ENCODE measurements at places on chromosomes 6 and 20.

DNA sequence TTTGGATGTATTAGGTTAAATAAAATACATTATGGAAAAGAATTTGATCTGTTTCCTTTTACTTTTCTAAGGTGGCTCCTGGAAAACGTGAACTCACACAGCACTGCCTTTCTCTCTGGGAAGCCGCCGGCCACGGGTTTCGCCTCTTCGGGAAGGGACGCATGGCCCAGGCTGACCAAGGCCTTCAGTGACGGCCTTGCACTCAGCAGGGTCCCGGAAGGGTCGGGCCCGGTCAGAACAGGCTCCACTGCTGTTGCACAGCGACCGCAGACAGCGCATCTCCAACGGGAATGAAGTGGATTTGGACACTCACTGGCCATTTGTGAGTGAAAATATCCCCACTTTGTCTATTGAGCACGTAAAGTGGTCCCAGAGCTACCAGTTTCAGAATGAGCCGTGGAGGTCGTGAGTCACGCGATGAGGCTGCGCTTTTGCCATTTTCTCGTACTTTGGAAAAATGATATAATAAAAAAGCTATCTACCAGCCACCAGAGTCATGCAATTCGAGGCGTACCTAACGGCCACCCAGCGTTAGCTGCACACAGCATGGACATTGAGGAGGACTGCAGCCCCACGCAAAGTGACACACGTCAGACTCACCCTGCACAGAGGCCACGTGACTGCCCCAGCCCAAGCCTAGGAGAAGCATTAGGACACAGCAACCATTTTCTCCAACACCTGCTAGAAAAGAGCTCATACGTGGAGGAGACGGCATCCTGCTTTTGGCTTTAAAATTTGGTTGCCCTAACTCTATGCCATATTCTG is 244.3 kb downstream of the TTLL2 start:
- DNase-seq: no peak

GRCh38 chr20:46826343-46826984 is 68.2 kb upstream of the EYA2 start:
- DNase-seq: no peak

GRCh38 chr6:88472851-88473525 is 306.8 kb upstream of the CNR1 start:
- DNase-seq: no peak

DNA sequence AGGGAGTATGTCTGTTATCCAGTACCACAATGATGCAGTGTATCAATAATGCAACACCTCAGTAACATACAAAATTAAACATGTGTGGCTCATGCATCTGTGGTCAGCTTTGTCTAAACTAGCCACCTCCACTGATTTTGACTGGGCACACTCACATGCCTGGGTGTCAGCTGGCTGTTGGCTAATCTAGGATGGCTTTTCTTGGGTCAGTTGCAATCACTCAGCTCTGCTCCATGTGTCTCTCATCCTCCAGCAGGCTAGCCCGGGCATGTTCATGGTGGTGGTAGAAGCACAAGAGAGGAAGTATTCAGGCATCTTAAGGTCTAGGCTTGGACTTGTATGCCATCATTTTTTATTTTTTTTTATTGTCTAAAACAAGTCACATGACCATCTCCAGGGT is 59.3 kb upstream of the JAG1 start:
- no peak for DNase-seq

GRCh38 chr20:33672426-33673113 is 1.7 kb downstream of the NECAB3 start:
- no peak for DNase-seq

DNA sequence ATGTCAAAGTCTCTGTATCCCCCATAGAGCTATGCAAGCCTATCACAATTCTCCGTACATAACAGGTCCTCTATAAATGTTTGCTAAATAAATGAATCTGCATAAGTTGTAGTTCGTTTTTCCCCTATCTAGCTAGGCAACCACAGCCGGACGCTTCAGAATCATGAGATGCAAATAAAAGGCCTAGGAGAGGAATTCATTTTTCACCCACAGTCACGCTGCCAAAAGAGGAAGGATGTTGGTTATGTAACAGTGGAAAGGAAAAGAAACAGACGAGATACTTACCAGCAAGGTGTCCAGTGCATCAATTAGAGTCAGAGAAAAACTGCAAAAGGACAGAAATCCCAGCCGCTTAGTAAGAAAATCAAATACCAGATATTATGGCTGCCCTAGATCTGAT is 2.4 kb downstream of the EDEM2 start:
- DNase-seq: no peak

GRCh38 chr20:53617791-53618489 is 24.3 kb upstream of the ZNF217 start:
- DNase-seq: no peak

DNA sequence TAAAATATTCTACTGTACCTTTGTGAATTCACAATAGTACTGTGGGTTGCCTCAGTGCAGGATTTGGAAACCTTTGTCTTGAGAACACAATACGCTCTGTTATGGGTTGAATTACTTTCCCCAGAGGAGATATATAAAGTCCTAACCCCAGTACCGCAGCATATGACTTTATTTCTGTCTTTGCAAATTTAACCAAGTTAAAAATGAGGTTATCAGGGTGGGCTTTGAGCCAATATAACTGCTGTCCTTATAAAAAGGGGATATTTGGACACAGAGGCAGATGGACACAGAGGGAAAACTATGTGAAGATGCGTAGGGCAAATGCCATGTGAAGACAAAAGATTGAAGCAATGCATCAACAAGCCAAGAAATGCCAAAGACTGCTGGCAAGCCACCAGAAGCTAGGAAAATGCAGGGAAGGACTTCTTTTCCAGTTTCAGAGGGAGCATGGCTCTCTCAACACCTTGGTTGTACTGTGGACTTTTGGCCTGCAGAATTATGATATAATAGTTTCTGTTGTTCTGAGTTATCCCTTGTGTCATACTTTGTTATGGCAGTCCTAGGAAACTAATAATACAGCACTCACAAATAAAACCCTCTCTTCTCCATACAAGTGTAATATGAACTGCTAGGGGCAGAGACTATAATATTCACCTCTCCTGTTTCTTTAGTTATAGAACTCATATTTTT is 292.6 kb upstream of the SPTLC3 start:
- DNase-seq: no peak

DNA sequence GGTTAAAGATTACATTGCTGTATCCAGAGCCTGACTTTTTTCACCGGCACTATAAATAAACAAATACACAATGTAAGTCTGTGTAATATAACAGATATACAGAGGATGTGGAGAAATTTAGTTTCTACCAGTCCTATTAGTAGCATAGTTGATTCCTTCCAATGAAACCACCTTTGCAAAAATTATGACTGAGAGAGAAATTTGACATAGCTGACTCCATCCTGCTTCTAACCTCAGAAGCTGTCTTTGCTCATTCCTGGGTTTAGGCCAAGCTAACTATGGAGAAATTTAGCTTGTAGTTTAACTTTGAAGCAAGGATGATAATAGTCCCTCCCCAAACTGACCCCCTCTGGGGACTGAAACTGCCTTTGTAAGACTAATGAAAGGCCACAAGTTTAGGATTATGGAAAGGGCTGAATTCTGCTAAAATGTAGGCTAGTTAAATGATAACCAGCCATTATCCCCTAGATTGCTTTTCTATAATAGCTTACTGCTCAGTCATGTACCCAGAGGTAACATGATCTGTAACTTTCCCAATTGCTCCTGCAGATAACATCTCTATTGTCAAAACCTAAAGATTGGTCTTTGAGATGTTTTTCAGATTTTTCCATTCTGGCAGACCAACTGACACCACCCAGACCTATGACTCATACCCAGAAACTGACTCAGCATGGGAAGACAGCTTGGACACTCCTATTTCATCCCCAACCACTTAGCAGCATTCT is 172.8 kb upstream of the ARG1 start:
- no peak for DNase-seq

- DNase-seq: no peak
Measured at GRCh38 chr6:142740449-142740848, 204.5 kb downstream of the HIVEP2 start.

DNA sequence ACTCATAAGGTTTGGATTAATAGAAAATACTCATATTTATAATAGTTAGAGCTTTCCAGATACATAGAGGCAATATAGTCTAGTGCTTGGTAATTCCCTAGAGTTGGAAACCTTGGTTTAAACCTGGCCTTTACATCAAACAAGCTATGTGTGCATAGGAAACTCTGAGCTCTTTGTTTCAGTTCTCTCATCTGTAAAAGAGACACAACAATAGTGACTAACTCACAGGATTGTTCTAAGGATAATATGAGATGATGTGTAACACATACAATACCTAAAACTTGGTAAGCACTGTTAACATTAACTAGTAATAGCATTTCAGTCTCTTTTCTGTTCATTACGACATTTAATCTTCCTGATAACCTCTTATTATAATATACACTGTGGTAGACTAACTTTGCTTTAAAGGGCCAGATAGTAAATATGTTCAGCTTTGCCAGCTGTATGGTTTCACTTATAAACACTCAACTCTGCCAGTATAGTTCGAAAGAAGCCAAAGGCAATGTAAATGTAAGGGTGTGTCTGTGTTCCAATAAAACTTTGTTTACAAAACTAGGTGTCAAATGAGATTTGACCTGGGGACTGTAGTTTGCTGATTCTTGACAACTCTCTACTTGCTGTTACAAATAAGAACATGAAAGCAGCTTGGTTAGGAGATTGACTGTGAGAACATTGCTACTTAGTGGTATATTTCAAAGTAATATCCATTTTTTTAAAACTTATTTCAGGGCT is 370.6 kb upstream of the FLRT3 start:
- no peak for DNase-seq

- DNase-seq: no peak
Measured at GRCh38 chr6:81785377-81785776, 32.9 kb upstream of the TENT5A start.

DNA sequence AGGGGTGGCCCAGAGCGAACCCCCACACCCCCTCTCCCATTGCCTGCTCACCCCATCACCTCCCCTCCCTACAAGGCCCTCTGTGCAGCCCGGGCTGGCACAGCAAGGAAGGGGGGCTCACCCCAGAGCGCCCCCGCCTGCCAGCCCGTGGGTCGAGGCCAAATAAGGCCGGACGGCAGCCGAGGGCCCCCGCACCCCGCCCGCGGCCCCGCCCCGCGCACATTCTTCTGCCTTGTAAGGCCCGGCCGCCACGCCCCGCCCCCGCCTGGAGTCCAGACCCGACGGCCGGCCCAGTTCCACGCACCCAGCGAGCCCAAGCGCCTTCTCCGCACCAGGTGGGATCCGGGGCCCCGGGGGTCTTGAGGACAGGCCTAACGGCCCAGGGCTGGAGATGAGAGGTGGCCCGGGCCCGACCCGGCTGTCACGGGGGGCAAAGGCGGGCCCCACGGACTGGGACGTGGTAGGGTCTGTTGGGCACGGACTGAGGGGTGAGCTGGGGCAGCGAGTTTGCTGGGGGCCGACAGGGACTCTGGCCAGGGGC is at the start of gene MYL9:
MYL9 (plus strand) TSS at position 293 of the 541 bp plus-strand sequence. CDS start 3,366 bp downstream, outside the sequence.
- peak; percentile 67 for DNase-seq

- DNase-seq: no peak
Measured at GRCh38 chr6:30818391-30818841, 65.9 kb upstream of the DDR1 start.

DNA sequence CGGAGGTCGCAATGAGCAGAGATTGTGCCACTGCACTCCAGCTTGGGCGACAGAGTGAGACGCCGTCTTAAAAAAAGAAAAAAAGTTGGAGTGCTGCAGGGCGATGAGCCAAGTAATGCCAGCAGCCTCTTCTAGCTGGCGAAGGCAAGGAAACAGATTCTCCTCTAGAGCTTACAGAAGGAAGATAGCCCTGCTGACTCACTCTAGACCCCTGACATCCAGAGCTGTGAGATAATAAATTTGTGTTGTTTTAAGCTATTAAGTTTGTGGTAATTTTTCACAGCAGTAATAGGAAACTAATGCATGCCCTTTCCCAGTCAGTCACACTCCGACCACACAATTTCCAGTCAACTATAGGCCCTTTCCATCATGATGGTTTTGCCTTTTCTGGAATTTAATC is 16.4 kb downstream of the PRSS16 start:
- DNase-seq: no peak

DNA sequence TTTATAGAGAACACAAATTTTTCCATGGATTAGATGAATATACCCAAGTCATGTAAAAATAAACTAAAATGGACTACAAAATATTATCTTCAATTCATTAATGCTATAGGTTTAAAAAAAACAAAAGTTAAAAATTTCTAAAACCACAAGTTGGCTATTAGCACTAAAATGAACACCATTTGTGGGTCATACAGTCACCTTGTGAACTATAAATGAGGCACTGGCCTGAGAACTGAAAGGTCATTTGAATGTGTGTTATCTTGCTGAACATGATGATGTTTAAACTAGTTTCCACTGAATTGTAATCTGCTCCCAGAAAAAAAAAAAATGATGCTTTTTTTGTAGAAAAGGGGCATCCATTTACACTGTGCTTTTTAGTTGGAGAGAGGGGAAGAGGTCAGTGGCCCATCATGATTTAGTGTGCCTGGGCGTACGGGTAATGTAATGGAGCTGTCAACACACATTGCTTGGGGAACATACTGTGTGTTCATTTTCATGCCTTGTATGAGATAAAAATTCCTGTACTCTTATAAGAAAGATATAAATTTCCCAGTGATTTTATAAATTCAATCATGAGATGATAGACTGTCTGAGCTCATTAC is 96.6 kb upstream of the FKBP1C start:
- DNase-seq: no peak

DNA sequence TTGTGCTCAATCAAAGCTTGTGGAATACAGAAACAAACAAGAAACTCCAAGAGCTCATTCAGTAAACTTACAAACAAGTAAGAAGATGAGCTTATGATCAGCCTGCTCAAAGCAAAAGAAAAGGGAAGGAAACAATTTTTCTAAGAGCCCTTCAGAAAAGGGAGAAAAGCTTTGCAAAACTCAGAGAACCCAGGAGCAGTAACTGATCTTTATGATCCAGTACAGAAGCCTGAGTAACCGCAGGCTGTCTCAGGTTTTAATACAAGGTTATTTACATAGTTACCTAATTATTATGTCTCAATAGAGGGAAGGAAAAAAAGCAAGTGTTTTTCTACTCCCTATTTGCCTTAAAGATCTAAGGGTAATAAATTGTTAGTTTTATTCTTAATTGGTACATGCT is 226.5 kb downstream of the MAFB start:
- DNase-seq: no peak

DNA sequence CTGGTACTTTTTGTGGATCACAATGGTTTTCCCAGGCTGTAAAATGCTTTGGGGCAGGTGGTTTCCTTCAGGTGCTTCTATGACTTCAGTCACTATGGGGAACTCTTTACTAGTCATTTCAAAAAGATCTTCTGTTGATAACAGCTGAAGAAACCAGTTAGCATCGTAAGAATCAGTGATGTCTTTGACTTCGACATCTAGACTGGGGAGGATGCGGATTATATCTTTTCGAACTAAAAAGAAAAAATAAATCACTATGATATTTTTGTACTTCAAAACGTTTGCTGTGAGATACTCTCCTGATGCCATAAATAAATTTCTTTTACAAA is 87.2 kb downstream of the THEMIS start:
- DNase-seq: no peak

- DNase-seq: no peak
Measured at GRCh38 chr6:160215232-160215631, 43.4 kb downstream of the SLC22A2 start.

GRCh38 chr6:57021086-57021720 is 25.3 kb upstream of the KIAA1586 start:
- peak; percentile 12 for DNase-seq

- no peak for DNase-seq
Measured at GRCh38 chr6:26493258-26493657, 6.8 kb upstream of the BTN1A1 start.

- DNase-seq: no peak
Measured at GRCh38 chr6:87656857-87657256, 45.2 kb downstream of the AKIRIN2 start.

All from right kidney (tissue), 9 donors.